ENCODE measurements at places on chromosomes 2 and 18.

DNA sequence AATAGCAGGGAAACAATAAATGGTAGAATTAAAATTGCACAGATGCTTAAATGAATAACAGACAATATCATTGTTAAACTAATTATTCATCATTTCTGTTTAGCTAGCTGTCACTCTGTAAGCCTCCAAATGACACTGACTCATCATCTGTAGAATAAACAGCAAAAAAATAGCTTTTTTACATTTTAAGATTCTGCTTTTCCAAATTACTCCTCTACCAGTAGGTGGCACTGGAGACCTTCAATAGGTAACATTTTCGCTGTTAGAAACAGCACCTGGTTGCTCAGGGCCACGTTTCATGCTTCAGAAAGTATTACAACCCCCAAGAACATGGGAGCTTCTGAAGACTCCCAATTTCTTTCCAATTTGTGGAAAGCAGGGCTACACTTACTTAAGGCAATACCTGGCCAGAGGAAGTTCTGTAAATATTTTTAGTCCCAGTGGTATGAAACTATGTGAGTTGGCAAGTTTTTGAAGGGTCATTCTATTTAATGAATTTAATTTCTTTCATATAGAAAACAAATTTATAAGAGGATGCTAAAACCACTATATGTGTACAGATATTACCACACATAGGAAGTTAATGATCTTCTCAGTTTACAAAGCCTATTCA lies 45.4 kb downstream of the TTN start:
- DNase-seq: peak; percentile 10

GRCh38 chr2:205055251-205055650 lies 510.0 kb downstream of the PARD3B start:
- DNase-seq: no peak

GRCh38 chr2:45120546-45120945 lies 111.3 kb upstream of the SIX2 start:
- no peak for DNase-seq

DNA sequence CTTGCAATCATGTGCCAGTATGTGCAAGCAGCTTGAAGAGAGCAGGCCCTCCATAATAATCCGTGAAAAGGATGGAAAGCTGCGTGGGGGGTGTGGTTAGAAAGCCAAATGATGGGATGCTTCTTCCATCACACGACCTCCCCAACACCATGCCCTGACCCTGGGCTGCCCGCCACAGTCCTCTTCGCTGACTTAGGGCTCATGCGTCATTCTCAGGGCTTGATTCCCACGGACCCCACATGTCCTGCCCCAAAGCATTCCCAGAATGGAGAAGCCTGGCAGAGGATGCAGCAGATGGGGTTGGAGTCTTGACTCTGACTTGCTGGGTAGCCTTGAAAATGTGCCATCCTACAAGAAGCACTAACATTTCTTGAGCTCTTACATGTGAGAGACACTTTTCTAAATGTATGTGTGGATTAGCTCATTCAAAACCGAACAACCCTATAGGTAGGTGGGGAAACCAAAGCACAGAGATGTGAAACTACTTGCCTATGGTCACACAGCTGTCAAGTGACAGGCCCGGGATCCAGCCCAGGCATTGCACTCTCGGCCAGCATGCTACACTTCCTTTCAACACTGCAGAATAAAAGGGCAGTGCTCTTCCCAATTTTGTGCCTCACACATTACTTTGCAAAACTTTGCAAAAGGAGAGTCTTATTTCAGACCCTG lies 3.7 kb downstream of the TNS1 start:
- DNase-seq: no peak

- no peak for DNase-seq
These were observed 774.9 kb downstream of the RNF144A start for GRCh38 chr2:7691961-7692656.
